EH (cell line): ENCODE measurements at places on chromosomes 1 and 21.

DNA sequence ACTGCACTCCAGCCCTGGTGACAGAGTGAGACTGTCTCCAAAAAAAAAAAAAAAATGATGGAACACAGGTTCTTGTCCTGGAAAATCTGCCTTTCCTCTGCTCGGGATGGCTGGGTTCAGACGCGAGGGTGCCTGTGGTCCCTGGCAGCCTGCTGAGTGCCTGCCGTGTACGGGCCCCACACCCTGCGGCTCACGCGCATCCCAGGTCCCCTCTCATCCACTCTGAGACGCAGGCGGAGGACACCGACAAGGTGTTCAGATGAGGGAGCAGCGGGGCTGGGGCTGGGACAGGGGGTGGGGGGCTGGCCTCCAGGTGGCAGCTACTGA, 4.3 kb upstream of the ANKRD65 start:
- no peak for DNase-seq

GRCh38 chr1:212315907-212316306, 30.7 kb downstream of the PPP2R5A start:
- peak; percentile 45 for DNase-seq

DNA sequence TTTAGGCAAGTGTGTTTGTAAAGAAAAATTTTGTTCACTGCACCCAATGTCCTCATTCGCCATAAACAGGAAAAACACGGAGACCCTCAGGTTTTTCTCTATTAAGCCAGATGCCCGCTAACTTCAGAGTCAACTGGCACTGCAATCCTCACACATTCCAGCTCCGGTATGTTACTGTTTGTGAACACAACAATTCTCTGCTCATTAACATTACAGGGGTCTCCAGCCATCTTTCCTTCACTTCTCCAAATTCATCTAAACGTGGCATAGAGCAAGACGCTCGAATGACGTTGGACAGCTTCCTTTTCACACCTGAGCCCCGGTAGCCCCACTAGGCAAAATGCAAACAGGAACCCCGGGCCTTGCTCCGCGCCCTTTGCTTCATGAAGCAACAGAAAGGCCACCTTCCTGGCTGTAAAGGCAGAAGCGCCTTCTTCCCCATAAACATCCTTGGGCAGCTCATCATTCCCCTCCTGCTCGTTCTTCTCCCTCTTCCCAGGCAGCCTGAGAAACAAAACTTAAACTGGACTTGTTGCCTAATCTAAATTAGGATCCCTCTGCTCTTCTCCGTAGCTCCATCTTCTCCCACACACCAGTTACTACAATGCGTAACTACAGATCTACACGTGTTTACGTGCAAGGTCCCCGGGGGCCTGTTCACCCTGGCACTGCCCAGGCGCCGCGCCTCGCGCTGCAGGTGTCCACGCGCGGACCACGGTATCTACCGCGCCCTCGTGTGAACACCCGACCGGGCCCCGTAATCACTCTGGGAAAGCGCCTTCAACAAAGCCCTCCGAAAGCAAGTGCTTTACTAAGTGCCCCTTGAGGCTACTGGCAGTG, 1.2 kb downstream of the LBR start:
- DNase-seq: peak; percentile 44

GRCh38 chr1:11634365-11635192, 19.6 kb downstream of the FBXO2 start:
- no peak for DNase-seq

DNA sequence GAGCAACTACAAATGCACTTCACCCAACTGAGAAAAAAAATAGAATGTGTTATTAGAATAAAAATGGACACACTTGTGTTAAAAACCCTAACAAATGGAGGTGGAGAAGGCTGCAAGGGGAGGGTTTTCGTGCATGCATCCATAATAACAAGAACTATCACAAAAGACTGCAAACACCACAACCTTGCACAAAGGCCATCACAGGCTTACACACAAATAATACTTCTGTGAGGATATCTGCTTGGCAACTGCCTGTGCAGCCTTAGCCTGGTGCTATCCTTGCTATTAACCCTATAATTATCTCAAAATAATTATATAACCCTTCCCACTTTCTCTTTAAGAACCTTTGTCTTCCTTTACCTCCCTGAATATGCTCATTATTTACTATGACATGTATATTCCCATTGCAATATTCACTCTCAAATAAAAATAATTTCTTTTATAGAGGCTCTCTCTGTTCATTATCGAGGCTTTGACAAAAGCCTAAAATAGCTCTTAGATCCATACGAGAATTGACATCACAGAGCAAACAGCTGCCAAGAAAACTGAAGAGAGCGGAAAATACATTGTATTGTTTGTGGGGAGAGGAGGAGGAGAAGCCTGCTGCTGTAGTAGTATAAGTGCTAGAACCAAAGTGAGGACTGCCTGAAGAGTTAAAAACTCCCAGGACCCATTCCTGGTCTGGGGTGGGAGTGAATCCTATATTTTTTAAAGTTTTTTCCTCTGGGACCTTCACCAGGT, 1768.7 kb downstream of the BRINP3 start:
- no peak for DNase-seq
